Left cardiac atrium (tissue), 4 donors: ENCODE measurements at places on chromosomes 7 and 10.

DNA sequence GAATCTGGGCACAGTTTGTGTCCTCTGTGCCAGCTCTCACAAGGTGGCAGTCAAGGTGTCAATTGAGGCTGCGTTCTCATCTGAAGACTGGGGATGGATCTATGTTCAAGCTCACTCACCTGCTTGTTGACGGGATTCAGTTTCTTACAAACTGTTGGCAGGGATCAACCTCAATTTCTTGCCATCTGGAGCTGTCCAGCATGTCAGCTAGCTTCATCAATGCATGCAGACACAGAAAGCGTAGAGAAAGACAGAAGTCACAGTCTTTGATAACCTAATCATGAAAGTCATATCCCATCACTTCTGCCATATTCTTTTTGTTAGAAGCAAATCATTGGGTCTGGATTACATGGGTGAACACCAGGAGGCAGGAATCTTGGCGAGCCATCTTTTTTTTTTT, 32.0 kb upstream of the WAPL start:
- no peak for DNase-seq

GRCh38 chr10:42970451-42971250, 106.2 kb upstream of the RET start:
- peak; percentile 8 for DNase-seq

DNA sequence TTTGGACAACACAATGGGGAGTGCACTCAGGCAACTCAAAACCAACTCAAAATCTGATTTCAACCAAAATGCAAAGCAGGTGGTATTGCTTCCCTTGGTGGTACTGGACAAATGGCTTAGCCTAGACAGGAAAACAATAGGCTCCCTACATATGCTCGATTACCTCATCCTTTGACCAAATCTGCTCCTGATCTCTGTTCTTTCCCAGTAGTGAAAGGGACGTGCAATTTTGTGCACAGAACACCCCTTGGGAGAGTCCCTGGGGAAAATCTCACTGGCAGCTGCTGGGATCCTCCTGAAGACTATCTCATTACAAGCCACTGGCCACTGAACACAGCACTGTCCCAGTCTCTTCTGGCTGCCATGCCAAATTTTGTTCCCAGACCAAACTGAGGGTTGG, 149.2 kb upstream of the VSTM2A start:
- no peak for DNase-seq

DNA sequence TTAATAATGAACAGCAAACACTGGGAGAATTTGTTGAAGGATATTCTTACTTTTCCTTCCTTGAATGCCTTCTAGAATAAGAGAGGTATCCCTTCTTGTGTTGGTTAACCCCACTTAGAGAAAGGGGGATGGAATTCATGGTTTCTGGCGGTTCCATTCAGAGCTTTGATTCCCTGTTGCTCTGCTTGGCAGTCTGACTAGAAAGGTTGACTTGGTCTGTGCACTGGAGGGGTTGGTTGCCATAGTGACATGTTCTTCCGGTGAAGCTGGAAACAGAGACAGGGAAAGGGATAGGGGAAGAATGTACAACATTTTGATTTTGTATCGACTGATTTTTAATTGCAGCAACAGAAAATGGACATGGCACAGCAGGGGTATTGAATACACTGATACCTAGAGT, 2.5 kb downstream of the TMEM178B start:
- no peak for DNase-seq

GRCh38 chr7:45921381-45921698, 268 bp upstream of the IGFBP3 start:
- DNase-seq, result no peak

DNA sequence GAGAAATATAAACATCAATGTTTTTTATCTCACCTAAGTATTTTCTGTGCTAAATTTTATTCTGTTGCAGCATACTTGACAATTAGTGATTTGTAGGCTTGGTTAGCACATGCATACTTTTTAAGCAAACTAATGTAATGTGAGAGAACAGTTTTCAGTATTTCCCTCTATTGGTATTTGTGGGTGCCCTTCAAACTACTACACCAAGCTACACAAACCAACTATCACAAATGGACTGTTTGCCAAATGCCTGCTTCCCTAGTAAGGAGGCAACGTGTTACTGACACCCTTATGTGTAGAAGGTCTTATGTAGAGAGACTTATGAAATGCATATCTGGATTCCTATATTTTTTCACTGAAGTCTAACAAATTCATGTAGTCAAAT, 98.4 kb upstream of the FZD1 start:
- DNase-seq, result no peak

DNA sequence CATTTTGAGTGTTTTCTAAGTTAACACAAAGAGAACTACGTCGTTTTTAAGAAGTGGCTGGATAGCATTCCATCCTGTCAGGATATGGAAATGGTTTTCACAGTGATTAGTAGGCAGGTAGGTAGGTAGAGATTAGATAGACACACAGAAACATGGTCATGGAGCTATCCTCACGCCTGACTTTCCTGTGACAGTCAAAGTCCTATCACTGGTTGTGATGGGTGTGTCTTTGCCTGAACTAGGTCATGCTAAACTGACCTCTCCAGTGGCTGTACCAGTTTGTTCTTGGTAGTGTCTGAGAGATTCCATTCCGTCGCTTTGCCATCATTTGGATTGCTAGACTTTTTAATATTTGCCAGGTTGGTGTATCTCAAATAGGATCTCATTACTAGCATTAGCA, 28.2 kb downstream of the FKBP6 start:
- DNase-seq, result no peak

DNA sequence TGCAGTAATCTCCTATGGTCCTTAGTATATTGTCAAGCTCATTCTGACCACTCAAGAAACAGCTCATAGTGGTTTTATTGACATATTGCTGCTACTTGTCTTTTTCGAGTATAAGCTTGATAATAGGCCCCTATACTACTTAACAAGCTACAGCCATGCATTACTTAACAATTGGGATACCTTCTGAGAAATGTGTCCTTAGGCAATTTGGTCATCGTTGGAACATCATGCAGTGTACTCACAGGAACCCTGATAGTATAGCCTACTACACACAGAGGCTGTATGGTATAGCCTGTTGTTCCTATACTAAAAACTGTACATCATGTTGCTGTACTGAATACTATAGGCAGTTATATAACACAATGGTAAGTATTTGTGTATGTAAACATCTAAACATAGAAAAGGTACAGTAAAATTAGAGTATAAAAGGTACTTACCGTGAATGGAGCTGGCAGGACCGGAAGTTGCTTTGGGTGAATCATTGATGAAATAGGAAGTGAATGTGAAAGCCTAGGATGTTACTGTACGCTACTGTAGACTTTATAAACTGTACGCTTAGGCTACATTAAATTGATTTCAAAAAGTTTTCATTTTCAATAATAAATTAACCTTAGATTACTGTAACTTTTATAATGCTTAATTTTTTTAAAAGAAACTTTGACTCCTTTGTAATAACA, 160.9 kb downstream of the LRRC4 start:
- DNase-seq, result no peak
